ENCODE measurements at places on chromosomes 5 and 9.
A peak's percentile ranks its signal among the peaks of the same experiment; 100 is the strongest.

DNA sequence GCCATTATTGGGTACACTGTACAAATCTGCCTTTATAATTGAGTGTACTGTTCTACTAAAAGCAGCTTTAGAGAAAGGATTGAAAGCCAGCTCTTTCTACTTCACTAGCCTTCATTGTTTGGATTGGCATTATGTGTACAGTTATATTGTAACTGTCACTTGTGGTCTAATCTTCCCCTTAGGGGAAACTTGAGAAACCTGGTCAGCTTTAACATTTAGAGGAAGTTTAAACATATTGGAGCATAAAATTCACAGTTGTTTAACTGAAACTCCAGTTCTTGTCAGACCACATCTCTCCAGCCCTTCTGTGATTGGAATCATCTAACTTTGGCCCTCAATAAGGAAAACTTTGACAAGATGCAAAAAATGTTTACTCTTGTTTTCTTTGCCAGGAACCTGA, 24.6 kb downstream of the PIK3R1 start:
- DNase-seq: no peak

- no peak for DNase-seq
Measured at GRCh38 chr5:40791715-40792139, 6.4 kb downstream of the PRKAA1 start.

GRCh38 chr9:130682421-130683121, 11.0 kb upstream of the EXOSC2 start:
- peak; percentile 84 for DNase-seq

DNA sequence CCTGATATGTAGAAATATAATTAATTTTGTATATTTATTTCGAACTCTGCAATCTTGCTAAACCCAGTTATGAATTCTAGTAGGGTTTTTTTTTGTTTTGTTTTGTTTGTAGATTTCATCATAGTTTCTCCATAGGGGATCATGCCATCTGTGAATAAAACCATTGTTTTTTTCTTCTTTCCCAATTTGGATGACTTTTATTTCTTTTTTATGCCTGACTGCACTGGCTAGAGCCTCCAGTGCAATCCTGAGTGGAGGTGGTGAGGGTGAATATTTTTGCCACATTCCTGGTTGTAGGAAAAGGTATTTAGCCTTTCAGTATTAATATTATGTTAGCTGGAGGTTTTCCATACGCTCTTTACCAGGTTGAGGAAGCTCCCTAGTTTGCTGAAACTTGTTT, 70.0 kb upstream of the GFPT2 start:
- no peak for DNase-seq

GRCh38 chr9:68446836-68447235, 90.4 kb downstream of the PGM5 start:
- no peak for DNase-seq

DNA sequence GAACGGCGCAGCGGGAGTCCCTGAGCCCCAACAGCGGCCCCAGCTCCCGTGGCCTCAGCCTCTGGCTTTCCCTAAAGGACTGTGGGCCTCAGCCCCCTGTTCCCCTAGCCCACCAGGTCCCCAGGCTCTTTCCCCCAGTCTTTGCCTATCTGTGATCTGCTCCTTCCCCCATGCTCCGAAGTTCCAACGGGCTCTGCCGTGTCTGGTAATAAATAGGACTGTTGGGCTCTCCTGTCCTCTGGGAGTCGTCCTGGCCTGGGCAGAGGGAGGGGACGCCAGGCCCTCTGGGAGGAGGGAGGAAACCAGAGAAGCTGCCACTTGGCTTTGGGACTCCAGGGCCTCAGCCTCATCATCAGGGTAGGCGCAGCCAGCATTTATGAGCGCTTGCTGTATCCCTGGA, 28.1 kb downstream of the ADGRD2 start:
- peak; percentile 44 for DNase-seq

- no peak for DNase-seq
Measured at GRCh38 chr5:142310803-142311202, 14.0 kb downstream of the SPRY4 start.

- peak; percentile 37 for DNase-seq
Measured at GRCh38 chr5:16489322-16489791, 23.8 kb upstream of the ZNF622 start.

DNA sequence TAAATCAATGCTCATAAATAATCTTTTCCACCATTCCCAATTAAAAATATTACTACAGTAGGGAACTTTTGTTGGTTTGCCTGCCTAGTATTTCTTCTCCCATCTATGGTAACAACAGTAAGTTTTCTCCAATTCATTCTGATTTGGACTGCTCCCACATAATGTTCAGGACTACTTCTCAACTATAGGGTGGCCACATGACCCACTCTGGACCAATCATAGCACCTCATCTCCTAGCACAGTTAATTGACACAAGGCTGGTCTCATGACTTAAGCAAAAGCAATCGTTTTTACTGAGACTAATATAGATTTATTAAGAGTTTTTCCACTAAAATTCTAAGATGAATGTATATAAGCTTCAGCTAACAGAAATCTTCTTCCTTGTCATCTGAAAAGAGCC, 28.7 kb upstream of the SLCO6A1 start:
- DNase-seq: no peak

- DNase-seq: no peak
Measured at GRCh38 chr5:90554358-90555006, 4.1 kb upstream of the ADGRV1 start.

DNA sequence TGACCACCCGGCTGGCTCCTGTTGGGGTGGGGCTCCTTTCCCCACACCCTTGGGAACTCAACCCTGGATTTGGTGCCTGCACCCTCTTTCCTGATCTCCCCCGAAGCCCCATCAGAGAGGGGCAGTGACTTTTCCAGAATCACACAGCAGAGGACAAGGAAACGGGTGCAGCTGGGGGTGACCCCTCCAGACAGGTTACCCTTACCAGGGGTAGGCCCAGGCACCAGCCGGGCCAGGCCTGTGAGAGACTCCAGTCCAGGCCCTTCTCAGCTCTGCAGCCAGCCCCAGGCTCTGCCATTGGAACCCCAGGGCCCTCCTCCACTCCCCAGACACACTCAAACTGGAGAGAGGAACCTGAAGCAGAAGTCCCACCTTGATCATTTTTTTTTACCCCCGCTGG, 19.0 kb upstream of the PHYHD1 start:
- DNase-seq: no peak

DNA sequence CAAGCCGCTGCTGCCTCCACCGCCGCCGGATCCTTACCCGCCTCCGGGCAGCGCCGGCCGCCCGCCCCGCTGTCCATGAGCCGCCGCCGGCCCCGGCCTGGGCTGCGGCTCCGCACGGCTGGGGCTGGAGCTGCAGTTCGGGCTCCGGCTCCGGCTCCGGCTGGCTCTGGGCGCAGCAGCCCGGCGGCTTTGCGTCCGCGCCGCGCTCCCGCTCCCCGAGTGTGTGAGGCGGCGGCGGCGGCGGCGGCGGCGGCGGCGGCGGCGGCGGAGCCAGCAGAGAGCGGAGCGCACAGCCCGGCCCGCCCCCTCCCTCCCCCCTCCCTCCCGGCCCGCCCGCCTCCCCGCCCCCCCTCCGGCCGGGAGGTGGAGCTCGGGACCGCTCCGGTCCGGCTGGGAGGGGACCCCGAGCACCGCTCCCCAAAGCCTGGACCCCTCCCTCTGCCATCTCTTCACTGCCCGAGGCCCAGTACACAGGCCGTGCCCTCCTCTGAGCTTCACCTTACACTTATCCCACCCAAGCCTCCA, at the start of gene PCDH1:
TSS of gene PCDH1 (minus strand) at position 225 of the 525 bp plus-strand sequence. CDS start at position 77, 148 bp downstream.
- DNase-seq: peak; percentile 19

- no peak for DNase-seq
Measured at GRCh38 chr5:160727296-160727997, 124.6 kb downstream of the ATP10B start.

- no peak for DNase-seq
Measured at GRCh38 chr5:15260356-15261268, 239.4 kb upstream of the FBXL7 start.

DNA sequence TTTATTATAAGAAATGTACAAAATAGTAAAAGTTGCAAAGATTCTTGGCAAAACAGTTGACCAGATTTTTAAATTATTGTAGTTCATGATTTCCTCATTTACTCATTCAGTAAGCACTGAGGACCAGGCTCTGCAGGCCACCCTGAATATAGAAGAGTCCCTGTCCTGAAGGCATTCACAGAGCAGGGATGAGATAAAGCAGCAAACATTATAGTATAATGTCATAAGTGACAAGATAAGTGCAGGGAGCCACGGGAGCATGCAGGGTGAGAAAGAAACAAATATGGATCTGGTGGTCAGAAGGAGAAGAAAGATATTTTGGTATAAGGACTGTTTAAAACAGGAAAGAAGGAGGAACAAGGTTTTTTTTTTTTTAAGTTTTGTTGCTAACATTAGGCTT, 46.0 kb downstream of the PARP8 start:
- DNase-seq: no peak

GRCh38 chr9:98191671-98192502, 550 bp downstream of the CORO2A start:
- DNase-seq: peak; percentile 11

DNA sequence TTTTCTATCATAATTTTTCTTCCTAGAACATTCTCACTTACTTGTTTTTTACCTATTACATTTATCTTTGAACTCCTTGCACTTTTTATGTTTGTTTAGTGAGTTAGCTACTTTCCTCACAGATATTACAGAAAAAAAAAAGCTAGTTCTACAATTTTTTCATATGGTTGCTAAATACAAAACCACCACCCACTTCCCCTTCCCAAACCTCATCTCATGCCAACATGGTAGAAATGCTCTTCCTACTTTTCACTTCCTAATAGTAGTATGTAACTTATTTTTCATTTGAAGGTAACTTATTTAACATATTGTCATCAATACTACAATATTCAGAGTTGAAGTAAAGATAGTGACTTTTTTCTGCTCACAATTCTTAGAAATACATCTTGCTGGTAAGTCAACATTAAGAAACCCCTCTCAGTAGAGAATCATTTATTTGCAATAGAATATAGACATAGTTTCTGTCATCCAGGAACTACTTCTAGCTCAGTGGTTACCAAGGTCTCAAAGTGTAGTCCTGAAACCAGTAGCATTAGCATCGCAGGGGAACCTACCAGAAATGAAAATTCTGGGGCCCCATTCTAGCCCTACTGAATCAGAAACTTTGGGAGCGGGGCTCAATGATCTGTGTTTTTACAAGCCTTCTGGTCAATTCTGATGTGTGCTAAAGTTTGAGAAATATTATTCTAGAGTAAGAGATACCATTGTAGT, 1124.6 kb downstream of the DTWD2 start:
- no peak for DNase-seq

GRCh38 chr9:71774920-71775319, 6.6 kb upstream of the CEMIP2 start:
- DNase-seq: no peak

DNA sequence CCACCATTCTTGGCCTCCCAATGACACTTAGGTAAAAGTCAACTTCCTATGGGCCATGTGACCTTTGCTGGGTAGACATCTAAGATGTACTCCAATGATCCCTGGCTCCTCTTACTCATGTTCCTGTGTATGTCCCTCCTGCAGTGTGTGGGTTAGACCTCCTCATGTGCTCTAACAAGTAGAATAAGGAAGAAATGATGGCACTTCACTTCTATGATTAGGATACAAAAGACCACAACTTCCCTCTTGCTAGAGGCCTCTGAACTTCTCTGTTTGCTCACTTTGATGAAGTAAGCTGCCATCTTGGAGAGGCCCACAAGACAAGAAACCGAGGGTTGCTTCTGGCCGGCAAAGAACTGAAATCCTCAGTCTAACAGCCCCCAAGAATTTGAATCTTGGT, 131.8 kb downstream of the TAF11L14 start:
- DNase-seq: no peak

DNA sequence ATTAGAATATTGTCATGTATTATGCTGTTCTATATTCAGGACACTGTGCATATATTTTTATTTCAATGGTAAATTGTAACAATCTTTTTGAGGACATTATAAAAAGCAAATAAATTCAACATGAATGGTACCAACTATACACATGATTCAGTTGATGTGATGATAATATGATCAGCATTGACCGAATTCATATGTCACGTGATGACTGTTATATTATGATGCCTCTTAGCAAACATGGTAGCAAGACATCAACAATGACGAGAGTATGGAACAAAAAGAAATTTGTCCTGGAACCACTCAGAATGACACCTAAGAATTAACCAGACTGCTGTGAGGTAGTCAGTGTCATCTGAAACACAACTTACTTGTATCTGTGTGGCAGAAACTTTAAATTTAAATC, 161.5 kb upstream of the OR13F1 start:
- DNase-seq: no peak

DNA sequence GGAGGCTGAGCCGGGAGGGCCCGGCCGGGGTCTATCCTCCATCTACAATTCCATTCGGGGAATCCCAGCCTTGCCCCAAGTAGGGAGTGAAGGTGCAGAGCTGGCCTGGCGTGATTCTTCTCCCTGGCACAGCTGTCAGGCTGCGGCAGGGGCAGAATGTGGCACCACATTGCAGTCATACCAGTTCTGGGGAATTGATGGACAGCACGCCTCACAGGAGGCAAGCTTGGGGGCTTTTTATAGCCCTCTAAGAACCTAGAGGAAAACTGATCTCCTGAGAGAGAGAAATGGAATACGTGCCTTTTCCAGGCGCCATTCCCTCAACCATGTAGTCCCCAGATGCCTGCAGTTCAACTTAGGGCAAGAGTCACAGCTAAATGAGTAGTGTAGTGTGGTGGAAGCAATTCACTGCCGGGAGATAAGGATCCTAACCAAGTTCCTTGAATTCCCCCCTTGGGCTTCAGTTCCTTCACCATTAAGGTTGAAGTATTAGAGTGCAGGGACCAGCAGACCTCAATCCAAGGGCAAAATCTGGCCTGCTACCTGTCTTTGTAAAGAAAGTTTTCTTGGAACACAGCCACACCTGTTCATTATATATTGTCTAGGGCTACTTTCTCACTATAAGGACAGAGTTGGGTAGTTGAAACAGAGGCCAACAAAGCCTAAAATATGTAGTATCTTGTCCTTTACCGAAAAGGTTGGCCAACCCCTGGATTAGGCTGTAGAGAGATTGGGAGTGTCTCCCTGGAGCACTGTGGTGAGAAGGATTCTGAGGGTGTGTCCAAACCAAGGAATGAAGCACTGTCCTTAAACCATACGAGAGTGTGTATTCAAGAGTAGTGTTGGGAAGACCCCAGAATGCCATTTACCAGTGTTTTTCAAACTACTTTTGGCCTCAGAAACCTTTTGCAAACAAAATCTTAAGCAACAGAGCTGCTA, 10.6 kb downstream of the AFAP1L1 start:
- no peak for DNase-seq

DNA sequence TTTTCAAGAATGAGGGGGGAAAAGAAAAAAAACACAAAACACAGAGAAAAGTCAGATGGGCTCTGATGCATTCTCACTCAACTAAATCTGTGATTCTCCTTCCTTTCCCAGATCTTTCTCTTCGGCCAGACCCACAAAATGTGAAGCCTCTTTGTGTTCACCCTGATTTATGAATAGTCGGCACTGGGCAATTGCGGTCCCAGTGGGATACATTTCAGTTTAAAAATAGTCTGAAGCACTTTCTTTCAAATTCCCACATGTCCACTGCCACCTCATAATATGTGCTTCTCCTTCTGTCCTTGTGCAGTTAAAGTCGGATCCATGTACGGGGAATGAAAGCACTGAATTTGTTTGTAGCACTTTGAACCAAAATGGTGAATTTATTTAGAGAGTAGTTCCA, 995.4 kb upstream of the WWC1 start:
- DNase-seq: no peak

GRCh38 chr5:133316346-133317343, 264.8 kb downstream of the HSPA4 start:
- DNase-seq: no peak

GRCh38 chr5:123808461-123809380, 296.7 kb downstream of the CSNK1G3 start:
- no peak for DNase-seq

- DNase-seq: no peak
Measured at GRCh38 chr9:120841930-120842684, 615 bp downstream of the PSMD5 start.

Measured in NCI-H1092 treated with DMSO at 0.1 percent for 48 hours (cell line).